ENCODE measurements at places on chromosomes 4 and X. TPM values are rescaled to one million over a fixed set of nuclear protein-coding genes. Genes with fewer than 3 reads are reported as not detected.

The WDR17 gene
- 0.20 TPM for polyA plus RNA-seq

The GLRA2 gene
- polyA plus RNA-seq: not detected

The IGSF1 gene
- polyA plus RNA-seq: 0.14 TPM

The CT83 gene
- not detected for polyA plus RNA-seq

The STOX2 gene
- 3.3 TPM for polyA plus RNA-seq

The MAMLD1 gene
- 1.1 TPM for polyA plus RNA-seq

The CSAG3 gene
- polyA plus RNA-seq: not detected

The PHKA1 gene
- 2.8 TPM for polyA plus RNA-seq
